ENCODE measurements at places on chromosomes 2 and 18.

GRCh38 chr2:7913974-7914373 lies 767.9 kb upstream of the ID2 start:
- DNase-seq, result no peak

GRCh38 chr2:239942871-239943311 lies 82.3 kb downstream of the NDUFA10 start:
- no peak for DNase-seq

DNA sequence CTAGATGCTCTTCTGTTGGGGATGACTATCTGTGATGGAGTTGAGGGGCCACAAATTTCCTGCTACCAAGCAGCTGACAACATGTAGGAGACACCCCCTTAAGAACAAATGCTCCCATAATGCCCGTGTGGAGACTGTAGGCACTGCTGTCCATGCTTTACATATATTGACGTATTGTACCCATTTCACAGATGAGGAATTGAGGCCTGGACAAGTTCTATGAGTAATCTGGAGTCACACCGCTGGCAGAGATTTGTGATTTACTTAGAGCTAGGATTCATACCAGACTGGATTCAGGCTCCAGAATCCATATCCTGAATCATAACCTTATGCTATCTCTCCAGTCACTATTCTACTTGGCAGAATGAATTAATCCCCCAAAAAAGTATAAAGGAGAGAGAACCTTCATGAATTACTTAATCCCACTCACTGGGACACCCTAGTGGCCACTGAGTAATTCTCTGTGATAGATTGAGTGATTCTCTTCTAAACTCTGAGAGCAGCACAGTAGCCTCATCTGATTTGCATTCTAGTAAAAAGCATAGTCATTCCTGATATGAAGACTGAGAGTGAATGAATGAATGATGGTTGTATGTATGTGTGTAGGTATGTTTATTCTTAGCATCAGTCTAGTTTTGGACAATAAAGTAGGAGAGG lies 460.7 kb upstream of the MEIS1 start:
- no peak for DNase-seq

DNA sequence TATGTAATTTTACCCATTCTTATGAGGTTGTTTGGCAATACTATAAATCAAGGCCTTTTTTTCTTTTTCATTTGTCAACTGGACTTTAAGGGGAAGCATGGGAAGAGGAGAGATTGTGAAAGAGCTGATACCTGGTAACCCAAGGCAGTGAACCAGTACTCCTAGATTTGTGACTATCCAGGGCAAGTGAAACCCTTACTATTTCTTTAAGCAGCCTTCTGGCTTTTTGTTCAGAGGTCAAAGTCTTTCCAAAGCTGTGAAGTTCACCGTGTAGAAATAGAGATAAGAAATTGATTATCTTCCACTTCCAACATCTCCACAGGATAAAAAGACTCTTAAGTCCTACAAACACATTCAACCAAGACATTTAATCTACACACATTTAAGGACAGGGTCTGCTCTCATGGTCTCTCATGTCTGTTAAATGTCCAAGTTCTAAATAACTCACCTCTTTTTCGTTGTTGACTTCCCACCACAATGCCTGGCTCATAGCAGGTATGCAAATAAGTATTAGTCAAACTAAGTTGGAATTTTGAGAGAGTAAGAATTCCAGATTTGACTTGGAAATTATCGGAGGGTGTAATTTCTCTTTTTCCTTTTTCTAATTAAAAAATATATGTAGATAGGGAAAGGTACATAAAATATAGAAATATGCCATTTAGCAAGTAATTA lies 485.8 kb downstream of the STK39 start:
- no peak for DNase-seq

DNA sequence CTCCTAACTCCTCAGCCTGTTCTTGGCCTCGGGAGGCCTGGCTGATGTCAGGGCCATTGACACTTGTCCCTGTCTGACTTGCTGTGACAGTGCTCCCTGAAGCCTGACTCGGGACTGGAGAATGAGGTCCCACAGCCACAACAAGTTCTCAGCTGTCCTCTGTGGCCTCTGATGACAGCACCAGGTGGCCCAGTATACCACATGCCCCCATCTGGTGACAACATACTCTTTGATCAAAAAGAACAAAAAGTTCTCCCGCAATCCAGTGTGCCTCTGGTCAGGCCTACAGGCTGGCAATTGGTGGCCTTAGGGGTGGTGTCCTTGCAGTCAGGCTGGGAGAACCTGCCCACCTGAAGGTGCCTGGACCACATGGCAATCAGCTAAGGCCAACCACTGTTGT lies 102.6 kb downstream of the SEPTIN10 start:
- no peak for DNase-seq
